ENCODE measurements at places on chromosomes 13 and 19.

GRCh38 chr13:94988654-94989053, 276.3 kb upstream of the SOX21 start:
- DNase-seq = no peak

GRCh38 chr13:38372820-38373383, 23.3 kb downstream of the UFM1 start:
- DNase-seq = no peak

- no peak for DNase-seq
Observed at GRCh38 chr13:45278096-45278645, 62.8 kb downstream of the TPT1 start.

- no peak for DNase-seq
Observed at GRCh38 chr19:34033880-34034279, 138.4 kb upstream of the LSM14A start.

DNA sequence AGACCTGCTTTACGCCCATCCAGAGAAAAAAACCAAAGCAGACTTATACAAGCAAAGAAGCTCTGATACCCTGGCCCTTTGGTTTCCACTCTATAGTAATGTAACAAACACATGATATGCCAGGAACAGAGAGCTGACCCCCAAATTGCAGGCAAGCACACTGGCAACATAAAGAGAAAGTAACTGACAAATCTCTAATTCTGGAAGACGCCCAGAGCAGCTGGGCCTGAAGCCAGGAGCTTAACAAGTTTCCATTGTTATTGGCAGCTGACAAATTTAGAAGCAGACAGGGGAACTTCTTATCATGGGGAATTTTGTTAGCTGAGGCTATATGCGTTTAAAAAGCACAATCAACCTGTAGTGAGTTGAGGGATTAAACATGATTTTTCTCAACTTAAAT, 158.0 kb downstream of the DLEU7 start:
- no peak for DNase-seq

GRCh38 chr13:99044764-99045163, 66.9 kb upstream of the DOCK9 start:
- DNase-seq = no peak

- no peak for DNase-seq
Observed at GRCh38 chr19:16425019-16425418, 46.8 kb downstream of the EPS15L1 start.

DNA sequence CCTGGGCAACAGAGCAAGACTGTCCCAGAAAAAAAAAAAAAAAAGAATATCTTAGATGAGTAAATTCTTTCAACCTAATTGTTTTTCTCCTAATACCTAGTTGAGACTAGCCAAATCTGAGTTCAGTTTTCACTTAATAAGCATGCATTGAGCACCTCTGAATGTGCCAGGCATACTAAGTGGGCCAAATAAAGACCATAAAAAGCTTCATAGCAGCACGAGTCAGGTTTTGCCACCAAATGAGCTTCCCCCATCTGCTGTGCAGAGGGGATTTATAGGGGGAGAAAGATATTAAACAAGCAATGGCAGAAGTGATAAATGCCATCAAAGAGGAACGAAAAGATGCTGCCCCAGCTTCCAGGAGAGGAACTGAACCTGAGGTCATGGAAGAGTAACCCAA, 11.4 kb downstream of the THSD1 start:
- DNase-seq = no peak

DNA sequence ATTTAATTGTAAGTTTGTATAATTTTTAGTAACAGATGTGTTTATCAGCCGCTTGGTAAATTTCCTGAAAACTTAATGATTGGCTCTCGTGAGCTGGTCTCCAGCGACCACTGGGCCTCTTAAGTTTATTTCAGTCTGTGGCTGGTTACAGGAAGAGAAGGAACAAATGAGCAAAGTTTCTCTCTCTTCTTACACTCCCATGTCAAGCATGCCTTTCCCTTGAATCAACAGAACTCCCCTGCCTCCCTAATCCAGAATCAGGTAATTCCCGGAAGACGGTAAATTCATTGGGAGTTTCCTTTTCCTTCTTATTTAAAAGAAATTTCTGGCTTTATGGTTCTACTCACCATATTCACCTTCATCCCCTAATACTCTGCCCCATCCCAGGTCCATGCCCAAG, 52.5 kb upstream of the POMP start:
- DNase-seq = no peak

GRCh38 chr13:34671137-34671536, 270.9 kb upstream of the NBEA start:
- no peak for DNase-seq

GRCh38 chr13:19155321-19155861, 26.2 kb downstream of the TUBA3C start:
- DNase-seq = no peak

DNA sequence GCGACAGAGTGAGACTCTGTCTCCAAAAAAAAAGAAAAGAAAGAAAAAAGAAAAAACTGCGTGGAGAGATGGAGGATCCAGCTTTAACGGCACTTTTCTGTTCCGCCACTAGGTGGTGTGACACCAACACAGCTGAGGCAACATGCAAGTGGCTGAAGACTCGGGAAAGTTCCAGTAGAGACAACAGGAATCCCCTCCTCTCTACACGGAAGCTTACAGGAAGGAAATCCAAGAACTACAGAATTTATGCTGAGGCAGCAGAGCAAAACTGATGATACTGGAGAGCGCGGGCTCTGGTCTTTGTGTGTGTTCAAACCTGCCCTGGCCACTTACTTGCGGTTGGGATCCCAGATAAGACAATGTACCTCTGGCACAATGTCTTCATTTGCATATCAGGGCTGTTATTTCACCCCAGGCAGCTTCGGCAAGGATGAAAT, 9.9 kb downstream of the RANBP3 start:
- DNase-seq = peak; percentile 49

- DNase-seq = no peak
Observed at GRCh38 chr13:106700439-106700838, 132.5 kb upstream of the ARGLU1 start.

DNA sequence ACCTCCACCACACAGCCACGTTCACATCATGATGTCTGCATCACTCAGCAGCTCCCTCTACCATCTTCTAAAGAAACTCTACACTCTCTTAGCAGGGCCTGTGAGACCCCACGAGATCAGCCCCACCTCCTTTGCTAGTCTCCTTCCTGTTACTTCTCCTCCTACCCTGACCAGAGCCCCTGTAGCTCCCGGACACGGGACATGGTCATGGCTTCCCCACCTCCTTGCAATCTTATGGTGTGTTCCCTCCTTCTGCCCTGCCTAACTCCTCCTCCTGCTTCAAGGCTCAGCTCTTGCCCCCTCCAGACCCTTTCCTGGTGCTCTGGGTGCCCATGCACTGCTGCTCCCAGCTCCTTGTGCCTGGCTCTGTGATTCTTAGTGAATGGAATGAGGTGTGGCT, 8.1 kb upstream of the MRPS31 start:
- DNase-seq = no peak

- DNase-seq = no peak
Observed at GRCh38 chr19:12567951-12568350, 16.7 kb upstream of the ZNF564 start.

- DNase-seq = no peak
Observed at GRCh38 chr13:79829880-79830279, 348.9 kb downstream of the NDFIP2 start.

- DNase-seq = no peak
Observed at GRCh38 chr13:22486490-22486889, 694.3 kb upstream of the SGCG start.

GRCh38 chr19:3186891-3187661, 1.3 kb downstream of the NCLN start:
- no peak for DNase-seq

GRCh38 chr19:15293781-15294491, 38.4 kb downstream of the BRD4 start:
- DNase-seq = no peak

DNA sequence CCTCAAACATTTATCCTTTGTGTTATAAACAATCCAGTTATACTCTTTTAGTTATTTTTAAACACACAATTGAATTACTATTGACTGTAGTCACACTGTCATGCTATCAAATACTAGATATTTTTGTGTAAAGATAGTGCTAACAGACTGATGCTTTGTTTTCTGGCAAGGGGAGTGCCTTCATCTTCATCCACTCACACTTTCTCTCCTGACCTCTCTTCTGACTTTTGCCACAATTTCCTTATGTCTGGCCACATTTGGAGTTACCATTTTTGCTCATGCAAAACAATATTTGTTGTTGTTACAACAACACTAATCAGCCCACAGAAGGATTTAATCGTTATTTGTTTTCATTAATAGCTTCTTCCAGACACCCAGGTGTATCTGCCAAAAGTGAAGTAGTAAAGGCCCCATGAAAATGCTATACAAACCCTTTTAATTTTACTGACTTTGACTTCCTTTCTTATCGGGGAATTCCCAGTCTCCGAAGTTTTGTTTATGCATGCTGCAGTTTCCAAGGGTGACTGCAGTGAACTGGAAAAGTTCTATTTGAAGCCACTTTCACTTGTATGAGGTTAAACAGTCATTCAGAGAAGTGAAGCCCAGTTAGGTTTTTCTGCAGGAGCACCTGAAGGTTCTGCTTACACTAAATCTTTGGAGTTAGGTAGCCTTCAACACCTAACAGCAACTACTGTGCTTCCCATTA, 66.1 kb upstream of the FRY start:
- DNase-seq = no peak

DNA sequence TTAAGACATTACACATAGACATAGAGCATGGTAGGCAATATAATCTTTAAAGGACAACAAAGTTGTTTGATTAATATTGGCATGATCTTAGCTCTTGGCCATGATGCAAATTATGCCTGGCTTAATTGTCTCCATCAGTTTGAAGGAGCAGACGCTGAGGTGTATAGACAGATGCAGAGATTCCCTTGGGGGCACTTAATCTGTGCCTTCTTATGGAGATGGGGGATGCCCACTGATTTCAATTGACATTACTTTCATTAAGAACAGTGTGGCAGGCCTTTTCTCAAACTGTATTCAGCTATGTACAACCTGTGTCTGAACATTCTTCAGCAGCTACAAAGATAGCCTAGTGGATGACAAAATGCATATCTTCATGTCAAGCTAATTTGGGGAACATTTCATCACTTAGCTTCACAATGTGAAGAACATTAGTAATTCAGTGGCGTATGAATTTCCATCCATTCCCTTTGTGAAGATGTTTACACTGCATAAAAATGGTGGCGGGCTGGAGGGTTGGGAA, 85.3 kb upstream of the MYCBP2 start:
- no peak for DNase-seq

GRCh38 chr13:33115274-33115673, 99.1 kb downstream of the KL start:
- DNase-seq = no peak

DNA sequence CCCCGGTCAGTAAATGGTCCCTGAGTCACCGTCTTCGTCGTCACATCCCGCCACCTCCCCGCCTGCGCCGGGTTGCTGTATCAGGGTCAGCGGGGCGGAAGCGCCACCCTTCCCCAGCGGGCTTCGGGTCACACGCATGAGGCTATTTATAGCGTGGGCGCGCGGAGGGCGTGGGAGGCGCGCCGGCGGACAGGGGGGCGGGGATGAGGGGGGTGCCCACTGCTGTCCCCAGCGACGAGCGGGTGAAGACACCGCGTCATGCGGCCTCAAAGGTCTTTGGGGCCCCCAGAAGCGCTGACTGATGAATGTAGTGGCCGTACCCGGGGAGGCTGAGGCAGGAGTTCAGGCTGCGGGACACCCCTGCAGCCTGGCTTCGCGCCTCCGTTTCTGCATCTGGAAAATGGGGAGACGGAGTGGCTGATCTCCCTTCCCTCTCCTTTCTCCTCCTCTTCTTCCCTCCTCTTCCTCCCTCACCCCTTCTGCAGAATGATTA, 7.9 kb downstream of the UNC13A start:
- peak; percentile 36 for DNase-seq

GRCh38 chr19:34096020-34096915, 76.0 kb upstream of the LSM14A start:
- DNase-seq = no peak

DNA sequence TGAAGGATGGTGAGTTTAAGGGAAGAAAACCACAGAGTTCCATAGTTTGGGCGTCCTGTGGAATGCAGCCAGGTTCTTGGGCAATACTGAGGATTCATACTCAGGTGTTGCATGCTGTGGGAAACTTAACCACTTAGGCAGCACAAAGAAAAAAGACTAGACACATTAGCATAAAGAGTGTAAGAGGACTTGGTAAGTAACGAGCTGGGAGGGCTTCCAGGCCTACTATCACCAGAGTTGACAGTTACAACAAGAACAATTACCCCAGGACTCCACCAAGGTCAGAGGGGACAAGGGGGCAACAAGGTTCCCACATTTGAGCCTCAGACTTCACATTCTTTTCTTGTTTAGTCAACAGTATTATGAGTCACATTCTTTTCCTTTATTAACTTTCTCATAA, 33.2 kb downstream of the KCTD12 start:
- DNase-seq = no peak

- DNase-seq = no peak
Observed at GRCh38 chr19:47402504-47402903, 16.8 kb downstream of the MEIS3 start.

DNA sequence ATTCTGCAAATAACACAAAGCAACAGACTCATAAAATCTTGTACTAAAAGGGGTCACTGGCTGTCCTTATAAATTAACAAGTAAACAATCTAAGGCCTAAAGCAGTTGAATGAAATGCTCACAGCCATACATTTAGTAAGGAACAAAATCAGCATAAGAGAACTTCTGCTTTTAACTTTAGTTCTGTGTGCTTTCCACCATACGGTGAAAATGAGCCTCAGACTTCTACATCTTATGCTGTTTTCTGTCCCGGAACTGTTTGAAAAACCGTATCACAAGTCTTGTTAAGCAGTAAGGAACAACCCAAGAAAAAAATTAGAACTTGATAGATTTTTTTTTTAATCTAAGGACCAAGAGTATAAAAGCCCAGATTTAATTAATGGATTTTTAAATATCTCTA, 549.1 kb upstream of the MIR17HG start:
- DNase-seq = no peak

- DNase-seq = no peak
Observed at GRCh38 chr13:110230661-110231347, 76.2 kb downstream of the COL4A1 start.

- no peak for DNase-seq
Observed at GRCh38 chr13:110338441-110339101, 31.5 kb downstream of the COL4A2 start.
